ENCODE measurements at places on chromosomes 1 and 21.

GRCh38 chr21:33332143-33332542 is 7.4 kb downstream of the IFNAR1 start:
- no peak for DNase-seq

DNA sequence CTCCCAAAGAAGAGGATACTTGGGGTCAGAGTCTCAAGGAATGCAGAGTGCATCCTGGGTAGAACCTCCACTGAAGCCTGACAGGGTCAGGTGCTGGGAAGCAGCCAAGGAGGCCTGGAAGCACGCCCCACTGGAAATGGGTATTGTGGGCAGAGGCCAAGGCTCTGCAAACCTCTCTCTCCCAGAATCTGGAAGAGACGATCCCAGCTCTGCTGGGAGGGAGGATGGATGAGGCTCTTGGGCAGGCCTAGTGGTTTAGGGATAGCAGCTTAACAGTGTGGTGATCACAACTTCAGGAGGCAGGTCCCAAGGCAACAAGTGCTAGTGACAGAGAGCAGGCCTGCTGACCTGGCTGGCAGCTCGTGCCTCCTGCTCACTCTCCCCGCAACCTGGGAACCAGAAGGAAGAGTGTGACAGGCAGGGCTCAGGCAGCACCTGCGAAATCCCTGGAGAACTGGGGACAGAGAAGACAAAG is 641.0 kb downstream of the PLPP3 start:
- no peak for DNase-seq

- DNase-seq: no peak
Observed at GRCh38 chr21:14096577-14096976, 114.2 kb downstream of the LIPI start.

GRCh38 chr1:179950651-179951050 is 4.0 kb upstream of the CEP350 start:
- peak; percentile 65 for DNase-seq

GRCh38 chr1:229943988-229944743 is 122.9 kb upstream of the GALNT2 start:
- DNase-seq: no peak

DNA sequence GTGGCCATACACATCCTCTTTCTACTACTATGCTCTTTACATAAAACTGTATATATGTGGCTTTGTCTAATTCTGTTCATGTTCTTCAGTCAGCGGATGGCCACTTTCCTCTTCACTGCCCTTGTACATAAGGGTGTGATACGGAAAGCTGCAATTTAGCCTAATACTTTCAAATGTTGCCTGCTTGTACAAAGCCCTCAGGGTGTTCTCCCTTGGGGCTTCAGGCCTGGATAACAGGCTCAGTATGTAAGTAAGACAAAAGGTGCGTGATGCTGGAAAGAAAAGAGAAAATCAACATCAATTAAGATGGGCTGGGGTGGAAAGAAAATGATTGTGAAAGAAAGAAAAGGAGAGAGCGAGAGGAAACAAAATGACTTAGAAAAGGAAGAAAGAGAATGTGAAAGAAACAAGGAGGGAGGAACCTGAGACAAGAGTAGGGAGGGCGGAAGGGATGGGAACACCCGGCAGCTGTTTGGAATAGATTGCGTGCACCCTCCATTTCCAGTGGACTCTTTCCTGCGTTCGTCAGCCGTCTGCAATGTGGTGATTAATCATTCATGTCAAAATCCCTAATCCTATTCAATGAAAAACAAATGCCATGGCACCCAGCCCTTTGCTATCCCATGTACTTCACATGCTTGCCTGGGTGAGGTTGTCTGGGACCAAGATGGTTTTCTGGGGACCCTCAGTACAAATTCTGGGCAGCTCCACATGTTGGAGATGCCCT is 553.6 kb downstream of the NUF2 start:
- no peak for DNase-seq
